ENCODE measurements at places on chromosomes 12 and 14.

- DNase-seq, result no peak
Observed at GRCh38 chr12:128801879-128802391, 21.8 kb downstream of the SLC15A4 start.

DNA sequence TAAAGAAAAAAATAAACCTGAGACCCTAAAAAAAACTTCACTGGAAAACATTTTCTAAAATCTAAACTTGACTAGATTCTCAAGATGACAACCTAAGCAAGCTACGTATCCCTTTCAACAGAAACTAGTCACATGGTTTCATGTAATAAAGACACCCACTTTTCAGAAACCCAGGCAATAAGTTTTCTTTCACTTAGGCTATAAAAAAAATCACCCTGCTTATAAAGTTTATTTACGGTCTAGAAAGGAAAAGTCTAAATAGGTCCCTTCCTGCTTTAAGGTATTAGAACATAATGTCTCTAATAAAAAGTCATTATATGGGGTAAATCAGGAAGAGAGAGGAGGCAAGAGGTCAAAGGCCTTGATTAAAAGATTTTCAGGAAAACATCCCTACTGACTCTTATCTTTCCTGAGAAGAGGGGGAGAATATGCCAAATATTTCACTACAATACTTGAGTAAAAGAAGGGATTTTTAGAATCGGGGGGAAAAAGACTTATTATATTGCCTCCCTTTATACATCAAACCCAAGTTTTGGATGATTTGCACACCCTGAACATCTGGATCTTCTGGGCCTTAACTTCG, 9.5 kb downstream of the CLIP1 start:
- no peak for DNase-seq

DNA sequence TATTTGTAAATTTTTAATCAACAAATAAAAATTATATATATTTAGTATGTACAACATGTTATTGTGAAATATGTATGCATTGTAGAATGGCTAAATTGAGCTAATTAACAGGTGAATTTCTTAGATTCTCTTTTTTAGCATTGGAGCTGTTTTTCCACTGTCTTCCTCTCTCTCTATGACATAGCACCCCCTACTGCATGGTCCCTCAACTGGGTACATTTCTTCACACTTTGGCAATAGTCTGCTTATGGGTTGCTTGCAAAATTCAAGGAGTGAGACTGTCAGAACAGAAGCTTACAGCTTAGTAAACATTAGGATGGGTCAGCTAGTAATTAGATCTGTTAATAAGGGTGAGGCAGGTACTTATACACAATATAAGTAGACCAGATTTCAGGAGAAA, 658.5 kb upstream of the MGAT4C start:
- no peak for DNase-seq

- DNase-seq, result no peak
Observed at GRCh38 chr14:104148433-104149277, 10.3 kb downstream of the KIF26A start.

DNA sequence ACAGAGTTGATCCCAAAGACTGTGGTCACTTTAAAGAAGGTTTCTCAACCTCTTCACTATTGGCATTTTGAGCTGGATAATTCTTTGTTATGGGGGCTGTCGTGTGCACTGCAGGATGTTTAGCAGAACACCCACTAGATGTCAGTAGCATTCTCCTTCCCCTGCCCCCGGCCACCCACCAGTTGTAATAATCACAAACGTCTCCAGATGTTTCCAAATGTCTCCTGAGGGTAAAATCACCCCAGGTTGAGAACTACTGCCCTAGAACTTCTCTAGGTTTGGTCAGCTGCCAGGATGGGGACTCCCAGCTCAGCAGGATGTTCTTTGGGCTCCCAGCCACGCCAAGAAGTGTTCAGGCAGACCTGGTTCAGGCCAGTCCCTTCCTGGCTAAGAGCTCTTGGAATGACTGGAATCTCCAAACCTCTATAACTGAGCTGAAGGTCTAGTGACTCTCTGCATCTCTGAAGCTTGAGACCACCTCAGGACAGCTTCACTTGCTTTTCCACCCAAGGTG, 12.5 kb upstream of the AJUBA start:
- no peak for DNase-seq

All from cortex of kidney (tissue), 1 donor.